Upper lobe of left lung (tissue), 6 donors: ENCODE measurements at places on chromosomes 1 and 21. TPM values are rescaled to one million over a fixed set of nuclear protein-coding genes. Genes with fewer than 3 reads are reported as not detected.

The IL20 gene
- not detected for total RNA-seq

The KRTAP21-2 gene
- total RNA-seq: not detected

The SH2D1B gene
- total RNA-seq: 3.4 TPM

The DYRK3 gene
- total RNA-seq: 8.8 TPM

The CNR2 gene
- total RNA-seq: 0.13 TPM

DNA sequence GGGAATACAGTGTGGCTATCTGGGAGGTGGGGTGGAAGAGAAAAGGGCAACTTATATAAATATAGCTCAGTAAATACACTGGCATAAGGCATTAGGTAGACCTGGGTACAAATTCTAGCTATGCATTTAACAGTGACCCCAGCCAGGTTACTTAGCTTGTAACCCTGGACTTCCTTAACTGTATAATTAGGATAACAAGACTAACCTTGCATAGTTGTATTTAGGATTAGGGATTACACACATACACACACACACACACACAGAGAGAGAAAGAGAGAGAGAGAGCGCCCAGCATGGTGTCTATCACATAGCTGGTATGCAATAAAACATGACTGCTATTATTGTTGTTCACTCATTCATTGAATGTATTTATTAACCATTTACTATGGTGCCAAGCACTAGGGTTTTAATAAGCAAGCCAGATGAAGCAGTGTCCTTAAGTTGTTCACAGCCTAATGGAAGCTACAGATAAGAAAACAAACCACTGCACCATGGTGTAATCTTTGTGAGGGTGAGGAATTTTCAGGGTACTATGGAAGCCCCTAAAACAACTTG lies 251.4 kb downstream of the ZNF648 start:
- H3K27ac ChIP-seq: no peak overlapping the region
- H3K27me3 ChIP-seq: no peaks in the 10 kb centered on the region
- no peaks in the 10 kb centered on the region for H3K36me3 ChIP-seq

DNA sequence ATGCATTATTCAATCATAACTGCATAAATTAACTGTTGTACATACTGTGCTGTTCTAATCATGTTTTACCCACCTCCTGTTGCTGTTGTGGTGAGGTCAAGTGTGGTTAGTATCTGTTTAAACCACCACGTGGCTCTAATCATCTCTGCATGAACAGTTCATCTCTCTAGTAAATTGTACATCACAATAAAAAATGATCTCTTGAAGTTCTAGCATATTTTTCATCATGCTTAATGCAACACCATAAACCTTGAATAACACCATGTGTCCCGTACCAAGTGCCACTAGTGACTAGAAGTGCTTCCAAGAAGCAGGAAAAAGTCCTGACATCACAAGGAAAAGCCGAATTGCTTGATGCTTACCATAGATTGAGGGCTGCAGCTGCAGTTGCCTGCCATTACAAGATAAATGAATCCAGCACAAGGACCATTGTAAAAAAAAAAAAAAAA lies 51.7 kb downstream of the SNRPE start:
- H3K27ac ChIP-seq: no peak overlapping the region
- H3K4me3 ChIP-seq: no peak overlapping the region
- no peaks in the 10 kb centered on the region for H3K27me3 ChIP-seq
- no peaks in the 10 kb centered on the region for H3K4me1 ChIP-seq

- DNase-seq: no peak
- no peaks in the 10 kb centered on the region for H3K27me3 ChIP-seq
- H3K27ac ChIP-seq: no peak overlapping the region
- no peaks in the 10 kb centered on the region for H3K4me1 ChIP-seq
Observed at GRCh38 chr1:241964550-241965282, 7.1 kb downstream of the BECN2 start.

- peaks cover 24% of the 10 kb centered on the region for H3K4me1 ChIP-seq
- DNase-seq: peak; percentile 24
- H3K4me3 ChIP-seq: peak overlapping the region; percentile 68
- no peaks in the 10 kb centered on the region for H3K36me3 ChIP-seq
Observed at GRCh38 chr1:18901952-18902522, 318 bp downstream of the ALDH4A1 start.

DNA sequence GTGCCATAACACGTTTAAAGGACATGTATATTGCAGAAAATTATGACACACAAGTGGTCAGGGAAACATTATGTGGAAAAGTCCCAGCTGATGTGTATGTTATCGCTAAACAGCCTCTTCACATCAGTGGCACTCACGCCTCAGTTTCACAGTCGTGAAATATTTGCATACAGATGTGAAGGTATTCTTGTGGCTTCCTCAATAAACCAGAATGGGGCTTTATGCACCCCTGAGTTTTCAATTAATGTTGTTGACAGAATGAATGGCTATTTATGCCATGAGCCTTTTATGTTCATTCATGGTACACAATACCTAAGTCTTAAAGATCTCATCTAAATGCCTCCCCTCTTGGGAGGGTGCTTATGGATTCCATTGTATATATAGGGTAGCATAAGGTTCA lies 202.1 kb upstream of the ADGRL2 start:
- no peaks in the 10 kb centered on the region for H3K4me1 ChIP-seq
- H3K4me3 ChIP-seq: no peak overlapping the region
- H3K27me3 ChIP-seq: no peaks in the 10 kb centered on the region
- no peak for DNase-seq
- H3K27ac ChIP-seq: no peak overlapping the region
- H3K36me3 ChIP-seq: no peaks in the 10 kb centered on the region

GRCh38 chr1:227318853-227319607 lies 738 bp upstream of the CDC42BPA start:
- H3K36me3 ChIP-seq: no peaks in the 10 kb centered on the region
- H3K27me3 ChIP-seq: no peaks in the 10 kb centered on the region
- peak overlapping the region; percentile 51 for H3K4me3 ChIP-seq
- DNase-seq: peak; percentile 46
- H3K27ac ChIP-seq: peak overlapping the region; percentile 95

GRCh38 chr1:198102454-198102827 lies 54.4 kb upstream of the NEK7 start:
- no peaks in the 10 kb centered on the region for H3K36me3 ChIP-seq
- H3K4me1 ChIP-seq: no peaks in the 10 kb centered on the region
- H3K27me3 ChIP-seq: no peaks in the 10 kb centered on the region

DNA sequence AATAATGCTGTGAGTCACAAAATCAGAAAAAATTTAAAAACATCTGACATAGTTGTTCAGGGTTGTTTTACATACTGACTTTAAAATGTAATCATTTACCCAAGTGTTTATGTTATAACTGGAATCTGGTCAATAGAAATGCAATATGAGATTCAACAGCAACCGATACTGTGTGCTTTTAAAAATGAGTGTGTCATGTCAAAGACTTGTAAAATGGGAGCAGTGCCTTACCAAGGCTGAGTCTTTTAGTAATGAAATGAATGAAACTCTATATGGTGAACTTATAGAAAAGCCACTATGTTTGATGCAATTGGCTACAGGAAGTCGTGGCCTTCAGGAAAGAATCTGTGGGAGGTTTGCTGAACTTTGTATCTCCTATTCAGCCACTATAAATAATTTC lies 570.2 kb downstream of the DPYD start:
- no peak for DNase-seq
- no peaks in the 10 kb centered on the region for H3K27me3 ChIP-seq
- H3K4me3 ChIP-seq: no peak overlapping the region
- H3K4me1 ChIP-seq: no peaks in the 10 kb centered on the region

- H3K36me3 ChIP-seq: no peaks in the 10 kb centered on the region
- H3K27me3 ChIP-seq: no peaks in the 10 kb centered on the region
- no peak overlapping the region for H3K4me3 ChIP-seq
- H3K27ac ChIP-seq: no peak overlapping the region
- peaks cover 20% of the 10 kb centered on the region for H3K4me1 ChIP-seq
Observed at GRCh38 chr1:227942021-227942715, 5.6 kb downstream of the WNT9A start.

DNA sequence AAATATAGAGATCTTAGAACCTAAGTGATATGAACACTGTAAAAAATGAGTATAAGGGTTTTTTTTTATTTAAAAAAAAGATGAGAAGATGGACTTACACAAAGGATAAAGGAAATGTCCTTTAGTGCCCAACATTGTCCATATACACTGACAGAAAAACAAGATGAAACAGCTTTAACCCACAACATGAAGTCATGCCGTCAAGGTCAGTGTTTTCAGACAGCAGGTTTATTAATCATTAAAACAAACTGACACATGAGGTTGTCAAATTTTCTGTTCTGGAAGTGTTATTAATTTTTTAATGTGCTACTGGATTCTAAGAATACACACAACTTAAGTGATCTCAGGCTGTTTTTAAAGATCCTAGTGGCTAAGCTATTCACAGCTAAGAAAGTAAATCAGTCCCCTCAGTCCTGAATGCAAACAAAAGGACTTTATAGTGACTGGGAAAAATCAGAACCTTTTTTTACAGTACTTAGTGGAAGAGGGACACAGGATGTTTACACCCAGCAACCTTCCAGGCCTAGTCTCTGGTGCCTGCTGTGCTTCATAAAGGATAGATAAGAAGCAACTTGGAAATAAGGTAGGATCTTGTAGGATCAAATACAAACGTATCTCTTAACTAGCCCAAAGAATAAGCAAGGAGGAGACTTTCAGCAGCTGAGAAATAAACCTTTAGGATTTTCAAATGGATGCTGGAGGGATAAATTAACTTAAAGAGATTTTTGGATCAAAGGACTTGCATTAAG lies 21.9 kb upstream of the PKN2 start:
- no peaks in the 10 kb centered on the region for H3K27me3 ChIP-seq
- H3K27ac ChIP-seq: no peak overlapping the region
- no peak for DNase-seq

- H3K27me3 ChIP-seq: no peaks in the 10 kb centered on the region
- H3K4me1 ChIP-seq: no peaks in the 10 kb centered on the region
- no peaks in the 10 kb centered on the region for H3K36me3 ChIP-seq
- H3K4me3 ChIP-seq: no peak overlapping the region
Observed at GRCh38 chr1:215256936-215257679, 174.6 kb downstream of the KCNK2 start.

DNA sequence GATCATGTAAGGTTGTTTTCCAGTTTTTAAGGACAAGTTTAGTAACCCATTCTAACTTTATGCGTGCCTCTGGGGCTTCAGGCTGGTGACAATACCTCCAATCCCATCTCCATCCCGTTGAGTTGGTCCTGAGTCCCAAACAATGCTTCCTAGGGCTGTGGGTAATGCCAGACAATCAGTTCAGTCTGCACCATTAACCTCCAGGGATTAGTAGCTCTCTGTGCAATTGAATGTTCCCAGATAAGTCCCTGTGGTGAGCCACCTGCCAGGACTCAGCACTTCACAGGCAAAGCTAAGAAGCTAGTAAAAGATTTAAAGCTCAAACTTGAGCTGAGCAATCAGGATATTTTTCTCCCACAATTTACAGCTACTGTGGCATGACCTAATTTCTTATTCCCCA lies 462.2 kb upstream of the PTBP2 start:
- H3K36me3 ChIP-seq: no peaks in the 10 kb centered on the region
- no peaks in the 10 kb centered on the region for H3K27me3 ChIP-seq
- no peak overlapping the region for H3K4me3 ChIP-seq
- H3K27ac ChIP-seq: no peak overlapping the region
- no peak for DNase-seq

GRCh38 chr1:88462488-88463261 lies 221.4 kb upstream of the PKN2 start:
- H3K4me1 ChIP-seq: peaks cover 9% of the 10 kb centered on the region
- peak overlapping the region; percentile 35 for H3K27ac ChIP-seq
- H3K27me3 ChIP-seq: no peaks in the 10 kb centered on the region
- no peak overlapping the region for H3K4me3 ChIP-seq

GRCh38 chr1:27509127-27510080 lies 19.4 kb upstream of the WASF2 start:
- DNase-seq: no peak
- no peaks in the 10 kb centered on the region for H3K36me3 ChIP-seq
- no peak overlapping the region for H3K27ac ChIP-seq
- H3K27me3 ChIP-seq: no peaks in the 10 kb centered on the region
- no peak overlapping the region for H3K4me3 ChIP-seq

DNA sequence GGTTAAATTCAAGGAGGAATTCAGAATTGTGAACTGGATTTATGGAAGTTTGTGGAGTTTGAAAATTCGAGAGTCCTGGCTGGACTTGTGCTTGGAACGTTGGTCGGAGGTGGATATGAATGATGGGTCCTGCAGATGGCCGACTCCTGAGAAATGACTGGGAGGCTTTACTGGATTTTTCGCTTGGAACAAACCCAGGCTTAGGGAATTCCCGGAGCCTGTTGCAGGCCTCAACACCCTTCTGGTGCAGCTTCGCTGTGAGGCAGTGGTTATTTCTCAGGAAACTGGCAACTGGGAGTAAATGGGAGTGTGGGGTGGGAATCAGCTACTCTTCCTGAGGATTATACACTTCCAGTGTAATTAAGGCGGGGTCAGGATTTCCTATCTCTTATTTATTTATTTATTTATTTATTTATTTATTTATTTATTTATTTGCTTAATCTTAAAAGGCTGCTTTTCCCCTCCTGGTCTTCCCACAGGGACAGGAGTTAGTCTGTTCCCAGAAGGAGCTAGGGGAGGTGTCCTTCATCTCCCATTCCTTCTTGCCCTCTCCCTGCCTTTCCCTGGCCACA lies 21.1 kb downstream of the MAPKAPK2 start:
- H3K27ac ChIP-seq: no peak overlapping the region
- H3K36me3 ChIP-seq: no peaks in the 10 kb centered on the region
- peaks cover 74% of the 10 kb centered on the region for H3K4me1 ChIP-seq
- DNase-seq: no peak

DNA sequence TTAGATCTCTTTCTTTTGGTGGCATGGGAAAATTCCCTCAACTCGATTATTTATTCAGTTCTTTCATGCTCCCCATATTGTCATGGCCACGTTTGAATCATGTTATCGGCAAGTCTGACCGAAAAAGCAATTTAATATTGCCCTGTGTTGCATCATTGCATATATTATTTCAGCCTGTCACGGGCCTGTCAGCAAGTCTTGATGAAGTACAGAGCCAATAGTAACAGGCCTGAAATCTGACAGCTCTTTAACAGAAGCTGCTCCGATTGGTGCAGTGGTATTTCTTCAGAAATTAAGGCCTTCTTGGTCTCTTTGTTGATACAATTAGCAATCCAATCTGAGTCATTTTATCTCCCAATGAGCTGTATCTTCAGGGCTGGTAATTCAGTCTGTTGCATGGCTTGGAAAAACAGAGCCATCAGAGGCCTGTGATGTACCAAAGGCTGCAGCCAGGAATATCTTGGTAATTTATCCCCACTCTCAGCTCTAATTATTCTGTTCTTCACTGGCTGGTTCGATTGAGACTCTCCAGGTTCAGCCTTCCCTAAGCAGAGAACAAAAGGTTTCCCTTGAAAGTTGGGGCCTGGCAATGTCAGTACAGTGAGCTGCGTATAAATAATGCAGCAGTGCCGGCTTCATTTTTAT lies 149.5 kb downstream of the FGGY start:
- no peaks in the 10 kb centered on the region for H3K27me3 ChIP-seq
- H3K27ac ChIP-seq: no peak overlapping the region
- H3K4me1 ChIP-seq: peaks cover 8% of the 10 kb centered on the region
- no peak overlapping the region for H3K4me3 ChIP-seq

GRCh38 chr1:203120325-203121153 lies 7.0 kb upstream of the ADORA1 start:
- no peaks in the 10 kb centered on the region for H3K4me1 ChIP-seq
- no peak overlapping the region for H3K27ac ChIP-seq
- H3K27me3 ChIP-seq: no peaks in the 10 kb centered on the region
- no peak for DNase-seq
